ENCODE measurements at places on chromosomes 2 and 18. TPM values are rescaled to one million over a fixed set of nuclear protein-coding genes. Genes with fewer than 3 reads are reported as not detected.

- no peak for DNase-seq
Observed at GRCh38 chr2:69382547-69382946, 4.5 kb downstream of the GFPT1 start.

DNA sequence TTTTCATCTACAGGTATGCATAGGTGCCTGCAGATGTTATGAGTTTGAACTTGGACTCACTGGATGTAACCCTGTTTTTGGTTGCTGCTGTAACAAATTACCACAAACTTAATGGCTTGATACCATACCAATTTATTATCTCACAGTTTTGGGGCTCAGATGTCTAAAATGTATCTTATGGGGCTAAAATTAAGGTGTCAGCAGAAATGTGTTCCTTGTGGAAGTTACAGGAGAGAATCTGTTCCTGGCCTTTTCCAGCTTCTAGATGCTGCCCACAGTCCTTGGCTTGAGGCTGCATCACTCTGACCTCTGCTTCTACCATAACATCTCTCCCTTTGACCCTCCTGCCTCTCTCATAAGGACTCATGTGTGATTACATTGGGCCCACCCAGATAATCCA, 47.6 kb downstream of the POLE4 start:
- peak; percentile 21 for DNase-seq

DNA sequence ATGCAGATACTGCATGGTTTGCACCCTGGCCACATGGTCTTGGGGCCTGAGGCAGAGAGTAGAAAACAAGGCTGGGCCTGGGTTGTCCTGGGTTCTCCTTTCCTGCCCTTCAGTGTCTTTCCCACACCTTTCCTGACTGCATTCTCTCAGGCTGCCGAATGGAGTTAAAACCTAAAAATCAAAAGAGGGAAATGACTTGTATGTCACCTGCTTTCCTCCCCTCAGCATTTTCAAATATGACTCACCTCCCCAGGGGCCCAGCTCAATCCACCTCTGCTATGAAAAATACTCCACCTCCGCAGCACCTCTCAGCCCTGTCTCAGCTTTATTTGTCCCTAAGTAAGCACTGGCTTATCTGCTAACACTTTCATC, 457.8 kb upstream of the MEX3C start:
- no peak for DNase-seq

DNA sequence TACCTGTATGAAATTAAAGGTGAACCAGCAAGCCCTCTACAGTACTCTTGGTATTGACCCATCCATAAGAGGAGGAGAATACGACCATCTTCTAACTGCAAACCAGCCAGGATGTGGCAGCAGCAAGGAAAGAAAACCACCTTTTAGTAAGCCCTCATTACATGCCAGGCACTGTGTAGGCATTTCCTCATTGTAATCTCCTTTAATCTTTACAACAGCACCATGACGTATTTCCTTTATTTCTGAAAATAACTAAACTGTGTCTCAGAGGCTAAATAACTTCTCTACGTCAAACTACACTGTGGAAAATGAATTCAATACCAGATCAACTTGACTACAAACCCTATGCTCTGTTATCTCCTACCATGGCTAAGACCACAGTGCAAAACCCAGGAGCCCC, 18.2 kb downstream of the WDR35 start:
- DNase-seq, result no peak

DNA sequence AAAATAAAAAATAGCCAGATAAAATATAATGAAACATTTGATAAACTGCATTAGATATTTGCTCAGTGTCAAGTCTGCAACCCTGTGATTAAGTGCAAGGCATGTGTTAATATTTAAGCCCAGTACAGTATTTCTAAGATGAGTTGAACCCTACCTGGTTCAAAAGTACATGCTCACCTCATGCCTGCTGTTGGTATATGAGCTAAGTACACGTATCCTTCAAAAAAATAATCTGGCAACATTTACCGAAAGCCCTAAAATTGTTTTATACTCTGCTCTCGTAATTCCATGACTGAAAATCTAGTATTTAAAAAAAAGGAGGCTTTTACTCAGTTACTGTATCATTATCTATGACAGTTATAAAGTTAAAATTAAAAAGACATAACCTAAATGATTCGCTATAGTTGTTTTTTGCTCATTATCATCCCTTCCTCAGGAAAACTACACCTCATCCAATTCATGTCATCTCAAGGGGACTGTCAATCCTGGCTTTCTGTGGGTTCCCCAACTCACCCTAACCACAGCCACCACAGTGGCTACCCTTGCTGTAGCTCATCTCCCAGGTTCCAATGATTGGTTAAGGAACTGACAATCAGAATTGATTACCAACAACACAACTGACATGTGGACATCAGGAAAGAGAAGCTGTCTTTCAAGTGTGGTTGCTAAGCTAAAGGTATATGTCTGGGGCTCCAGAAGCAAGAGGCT, 10.6 kb downstream of the TLK1 start:
- DNase-seq, result no peak

DNA sequence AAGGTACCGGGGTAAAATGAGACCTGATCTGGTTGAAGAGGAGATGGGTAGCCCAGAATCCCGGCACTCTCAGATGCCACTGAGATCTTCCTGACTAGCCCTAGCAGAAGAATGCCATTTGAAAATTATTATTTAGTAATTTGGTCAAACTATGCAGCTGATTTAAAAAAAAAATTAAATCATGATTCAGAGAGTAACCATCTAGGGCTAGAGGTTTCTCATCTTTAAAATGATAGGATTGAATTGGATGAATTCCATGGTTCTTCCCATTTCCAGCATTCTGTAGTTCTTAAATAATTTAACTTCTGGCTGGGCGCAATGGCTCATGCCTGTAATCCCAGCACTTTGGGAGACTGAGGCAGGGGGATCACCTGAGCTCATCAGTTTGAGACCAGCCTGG, 106.1 kb downstream of the MYO1B start:
- DNase-seq, result no peak

DNA sequence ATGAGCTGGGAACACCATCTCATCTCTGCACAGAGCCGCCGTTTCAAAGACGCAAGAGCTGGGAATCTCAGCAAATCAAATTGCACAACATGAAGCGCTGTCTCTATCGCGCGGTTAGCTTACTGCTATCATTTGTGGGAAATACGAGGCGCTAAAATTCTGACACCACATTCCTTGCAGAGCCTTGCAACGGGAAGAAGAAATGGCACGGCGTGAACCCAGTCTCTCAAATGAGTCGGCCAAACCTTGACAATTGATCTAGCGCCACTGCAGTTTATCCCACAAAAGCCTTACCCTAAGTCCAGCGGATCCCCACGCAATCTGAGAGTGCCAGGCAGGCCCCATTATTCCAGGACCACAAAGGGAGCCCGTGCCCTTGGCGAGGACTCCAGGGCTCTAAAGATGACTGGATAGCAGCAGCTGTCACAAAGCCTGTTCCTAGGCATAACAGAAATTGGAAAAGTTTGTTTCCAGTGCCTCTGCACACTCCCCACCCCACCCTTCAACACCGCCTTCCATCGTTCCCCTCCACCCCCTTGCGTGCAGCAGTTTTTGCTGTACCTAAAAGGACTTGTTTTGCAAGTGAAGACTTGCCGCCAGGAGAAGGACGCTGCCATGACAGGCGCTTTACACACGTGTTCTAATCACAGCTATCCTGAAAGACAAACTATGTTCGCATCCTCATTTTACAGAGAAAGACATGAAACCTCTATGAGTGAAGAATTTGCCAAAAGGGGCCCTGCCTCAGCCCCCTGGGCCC, 252.4 kb downstream of the EIPR1 start:
- no peak for DNase-seq

DNA sequence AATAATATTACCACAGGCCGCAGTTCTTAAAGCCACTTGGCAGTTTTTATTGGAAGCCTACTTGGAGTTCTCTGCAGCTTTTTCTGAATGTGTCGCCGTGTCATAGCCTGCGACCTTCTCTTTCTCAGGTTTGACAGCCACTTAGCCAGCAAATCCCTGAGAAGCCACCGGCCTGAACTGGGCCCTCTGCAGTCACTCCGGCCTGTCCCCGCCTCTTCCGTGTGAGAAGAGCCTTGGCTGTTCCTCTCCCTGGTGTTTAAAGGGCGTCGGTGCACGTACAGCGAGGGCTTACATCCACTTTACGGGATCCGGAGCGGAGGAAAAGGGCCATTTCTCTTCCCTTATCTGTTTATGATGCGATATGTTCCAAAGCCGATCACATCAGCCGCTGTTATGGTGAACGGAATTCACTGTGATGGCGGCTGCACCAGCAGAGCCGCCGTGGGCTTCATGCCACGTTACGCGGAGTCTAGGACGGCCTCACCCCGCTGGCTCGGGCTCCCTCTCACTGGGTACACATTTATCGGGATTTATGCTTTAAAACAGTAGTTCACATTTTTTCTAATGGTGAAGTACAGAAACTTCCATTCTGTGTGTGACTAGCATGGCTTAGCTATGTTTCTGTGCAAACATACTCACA, 66.8 kb downstream of the GBX2 start:
- DNase-seq, result no peak

GRCh38 chr2:199463708-199464605, 6.2 kb upstream of the SATB2 start:
- peak; percentile 75 for DNase-seq

- peak; percentile 74 for DNase-seq
Observed at GRCh38 chr18:36331521-36331971, 34.0 kb downstream of the FHOD3 start.

GRCh38 chr2:64104933-64105332, 39.3 kb downstream of the PELI1 start:
- DNase-seq, result no peak

DNA sequence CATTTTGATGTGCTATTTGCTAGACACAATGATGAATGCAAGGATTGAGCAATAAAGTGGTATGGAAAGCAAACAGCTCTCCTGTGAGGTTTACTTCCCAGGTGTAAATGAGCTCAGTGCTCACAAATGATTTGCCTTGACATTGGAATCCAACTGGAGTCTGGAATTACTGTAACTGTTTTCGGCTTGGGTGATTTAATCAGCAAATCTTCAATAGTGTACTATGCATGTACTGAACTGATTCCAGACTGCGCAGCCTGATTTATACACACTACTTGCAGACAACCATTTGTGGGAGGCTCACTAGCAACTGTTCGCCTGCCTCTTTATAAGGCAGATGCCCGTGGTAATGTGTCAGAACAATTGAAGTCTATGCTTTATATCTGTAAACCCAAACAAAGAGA, 27.9 kb upstream of the SOX11 start:
- peak; percentile 82 for DNase-seq

- no peak for DNase-seq
Observed at GRCh38 chr18:55839343-55839742, 251.4 kb upstream of the TCF4 start.

- DNase-seq, result no peak
Observed at GRCh38 chr2:240155048-240155744, 14.7 kb upstream of the OTOS start.

DNA sequence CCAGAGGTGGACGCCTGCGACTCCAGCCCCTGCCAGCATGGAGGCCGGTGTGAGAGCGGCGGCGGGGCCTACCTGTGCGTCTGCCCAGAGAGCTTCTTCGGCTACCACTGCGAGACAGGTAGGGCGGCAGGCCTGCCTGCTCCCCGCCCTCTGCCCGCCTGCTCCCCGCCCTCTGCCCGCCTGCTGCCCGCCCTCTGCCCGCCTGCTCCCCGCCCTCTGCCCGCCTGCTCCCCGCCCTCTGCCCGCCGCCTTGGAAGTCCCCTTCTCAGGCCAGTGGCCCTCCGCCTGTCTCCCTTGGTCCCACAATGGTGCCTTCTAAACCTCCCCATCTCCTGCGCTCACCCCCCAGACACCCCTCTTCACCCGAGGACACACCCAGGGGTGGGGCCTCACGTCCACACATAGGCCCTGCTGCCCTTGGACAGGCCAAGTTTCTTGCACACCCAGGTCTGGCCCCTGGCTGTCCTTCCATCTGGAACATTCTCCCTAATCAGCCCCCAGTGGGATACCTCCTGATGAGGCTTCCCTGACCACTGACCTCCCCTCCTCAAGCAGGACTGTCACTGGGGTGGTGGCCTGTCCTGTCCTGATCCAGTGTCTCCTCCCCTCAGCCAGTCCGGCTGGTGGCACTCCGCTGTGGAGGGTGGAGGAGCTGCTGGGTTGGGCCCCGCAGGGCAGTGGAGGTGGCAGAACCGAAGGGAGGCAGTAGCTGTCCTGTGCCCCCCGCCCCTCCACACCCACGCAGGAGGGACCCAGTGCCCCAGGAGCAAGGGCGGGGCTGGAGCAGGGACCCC, 37.9 kb downstream of the MTERF4 start:
- no peak for DNase-seq

DNA sequence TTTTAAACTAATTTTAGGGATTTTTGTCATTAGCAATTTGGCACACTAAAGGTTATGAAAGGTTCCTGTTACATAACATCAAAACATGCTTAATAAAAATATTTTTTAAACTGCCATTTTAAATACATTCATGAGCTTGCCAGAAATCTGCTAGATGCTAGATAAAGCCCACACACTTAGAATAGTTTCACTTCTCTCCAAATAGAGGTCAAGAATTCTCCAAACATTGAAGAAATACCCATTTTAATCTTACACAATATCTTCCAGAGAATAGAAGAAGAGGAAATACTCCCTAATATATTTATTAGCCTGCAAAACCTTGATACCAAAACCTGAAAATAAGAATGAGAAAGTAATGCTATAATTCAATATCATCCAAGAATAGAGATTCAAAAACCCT, 247.5 kb downstream of the PTH2R start:
- DNase-seq, result no peak

CRACDL gene
- total RNA-seq, result 4.5 TPM

MAB21L4 gene
- total RNA-seq, result not detected

ADAM23 gene
- total RNA-seq, result 2.7 TPM

CHCHD5 gene
- 14.4 TPM for total RNA-seq

SALL3 gene
- total RNA-seq, result not detected

SERPINB7 gene
- total RNA-seq, result not detected

IL1B gene
- 2.7 TPM for total RNA-seq

ACVR1C gene
- total RNA-seq, result under 0.01 TPM

OR6B2 gene
- not detected for total RNA-seq

GLI2 gene
- 16.1 TPM for total RNA-seq

PLA2R1 gene
- 2.8 TPM for total RNA-seq

CRYGD gene
- total RNA-seq, result not detected

TOGARAM2 gene
- total RNA-seq, result 0.57 TPM

B4GALT6 gene
- total RNA-seq, result 10.6 TPM

CACNB4 gene
- 1.7 TPM for total RNA-seq

ADD2 gene
- total RNA-seq, result 8.6 TPM
